ENCODE measurements at places on chromosomes 5 and 9. TPM values are rescaled to one million over a fixed set of nuclear protein-coding genes. Genes with fewer than 3 reads are reported as not detected.

Gene IRX2
- total RNA-seq: 0.33 TPM

Gene PRSS3
- total RNA-seq: 0.26 TPM

Gene UGT3A2
- not detected for total RNA-seq

Gene SIT1
- not detected for total RNA-seq

GRCh38 chr9:124032247-124032646 lies 20.7 kb downstream of the LHX2 start:
- no peak for DNase-seq

DNA sequence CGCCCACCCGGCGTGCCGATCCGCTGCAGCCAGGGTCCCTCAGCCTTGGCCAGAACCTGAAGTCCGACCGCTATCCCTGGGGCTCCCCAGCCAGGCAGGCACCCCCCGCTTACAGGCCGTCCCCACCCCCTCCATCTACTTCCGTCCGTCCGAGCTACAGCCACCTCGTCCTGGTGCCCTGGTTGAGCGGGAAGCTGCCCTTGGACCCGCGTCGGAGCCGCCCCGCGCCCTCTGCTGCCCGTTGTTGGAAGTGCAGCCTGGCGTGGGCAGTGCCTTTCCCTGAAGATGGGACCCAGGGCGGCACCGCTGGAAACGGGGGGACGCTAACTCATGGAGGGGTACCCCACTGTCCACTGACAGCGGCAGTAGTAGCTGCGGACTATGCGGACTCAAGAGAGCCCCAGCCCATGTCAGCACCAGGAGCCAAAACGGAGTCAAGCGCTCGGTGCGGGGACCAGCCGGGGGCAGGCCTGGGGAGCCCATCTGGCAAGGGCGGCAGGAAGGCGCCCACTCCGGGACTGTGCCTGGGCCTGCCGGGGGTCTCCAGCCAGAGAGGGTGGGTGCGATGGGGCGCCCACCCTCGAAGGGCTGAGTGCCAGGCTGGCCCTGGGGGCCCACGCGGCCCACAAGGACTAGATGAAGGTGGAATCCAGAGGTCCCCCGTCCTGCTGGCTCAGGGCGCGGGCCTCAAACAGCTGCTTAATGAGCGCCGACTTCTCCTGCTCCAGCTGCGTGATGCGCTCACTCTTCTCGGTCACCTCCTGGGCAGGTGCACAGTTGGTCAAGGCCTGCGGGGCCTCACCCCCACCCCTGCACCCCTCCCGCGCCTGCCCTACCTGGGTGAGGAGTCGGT lies 6.1 kb downstream of the SAPCD2 start:
- DNase-seq: no peak

DNA sequence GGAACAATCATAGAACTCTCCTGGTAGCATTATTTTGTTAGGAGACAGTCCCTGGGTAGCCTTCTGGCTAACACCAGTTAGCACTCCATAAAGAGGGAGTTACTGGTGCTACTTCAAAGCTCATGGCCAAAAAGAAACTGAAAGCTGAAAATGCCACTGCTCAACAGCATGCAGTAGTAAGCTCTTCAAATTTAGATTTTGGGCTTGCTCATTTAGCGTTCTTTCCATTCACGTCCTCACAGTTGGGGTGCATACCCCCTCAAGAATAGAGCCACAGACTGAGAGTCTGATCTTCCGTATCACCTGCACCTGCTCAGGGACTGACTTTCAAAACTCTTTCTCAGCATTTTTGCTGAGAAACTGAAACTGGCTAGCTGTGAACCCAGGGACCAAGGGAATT lies 24.7 kb downstream of the NTRK2 start:
- DNase-seq: no peak
